GM19239 (cell line): ENCODE measurements at places on chromosomes 11 and 22.

GRCh38 chr11:107962181-107962580 lies 33.9 kb downstream of the RAB39A start:
- DNase-seq, result no peak

GRCh38 chr11:45470794-45471167 lies 184.6 kb upstream of the SYT13 start:
- no peak for DNase-seq

- DNase-seq, result no peak
Observed at GRCh38 chr22:38017272-38017920, 33.0 kb upstream of the SOX10 start.

DNA sequence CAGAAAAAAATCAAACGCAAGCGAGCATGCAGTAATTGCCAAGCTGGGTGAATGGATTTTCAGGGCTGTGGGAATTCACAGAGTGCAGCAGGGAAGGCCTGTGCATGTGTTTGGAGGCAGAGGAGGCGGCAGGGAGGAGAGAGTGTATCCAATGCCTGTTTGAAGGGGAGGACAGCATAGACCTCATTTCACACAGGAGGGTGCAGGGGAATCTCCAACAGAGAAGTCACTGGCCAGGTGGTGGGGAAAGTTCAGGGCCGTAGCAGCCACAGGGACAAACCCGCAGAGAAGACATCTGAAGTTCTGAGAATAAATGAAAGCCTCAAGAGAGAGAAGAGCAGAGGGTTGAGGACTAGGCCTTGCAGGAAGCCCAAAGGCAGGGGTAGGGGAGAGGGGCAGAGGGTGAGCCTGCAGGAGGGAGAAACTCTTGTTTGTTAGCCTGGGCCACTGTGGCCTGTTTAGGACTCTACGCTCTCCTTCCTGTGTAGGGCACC lies 19.2 kb upstream of the KDM2A start:
- DNase-seq, result no peak

DNA sequence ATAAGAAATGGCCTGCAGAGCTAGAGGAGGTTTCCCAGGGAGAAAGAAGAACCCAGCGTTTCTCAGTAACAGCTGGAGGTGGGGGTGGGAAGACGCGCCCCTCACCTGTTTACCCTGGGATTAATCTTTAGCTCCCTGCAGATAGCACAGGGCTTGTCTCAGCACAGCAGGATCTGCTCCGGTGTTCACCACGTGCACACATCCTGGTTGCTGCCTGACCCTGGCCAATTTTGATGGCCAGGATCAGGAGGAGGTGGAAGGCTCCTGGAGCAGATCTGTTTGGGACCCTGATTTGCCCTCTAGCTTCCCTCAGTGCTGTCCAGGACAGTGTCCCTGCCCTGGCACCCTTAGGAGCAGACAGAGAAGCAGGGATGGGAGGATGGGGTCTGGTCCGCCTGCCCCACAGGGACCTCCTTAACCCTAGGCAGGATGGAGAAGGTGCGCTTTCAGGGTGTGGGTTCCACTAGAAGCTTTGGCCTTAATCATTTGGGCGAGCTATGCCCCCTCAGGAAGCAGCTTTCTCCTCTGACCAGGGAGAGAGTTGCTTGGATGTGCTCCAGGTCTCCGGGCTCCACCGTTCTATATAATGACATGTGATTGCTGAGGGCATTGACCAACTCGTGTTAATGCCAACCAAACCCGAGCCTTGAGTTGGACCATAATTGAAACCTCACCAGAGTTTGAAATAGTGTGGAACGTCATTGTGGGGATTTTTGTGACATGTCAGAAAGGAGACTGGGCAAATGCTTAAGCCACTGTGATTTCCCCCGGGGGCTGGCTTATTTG lies 19.3 kb downstream of the UPB1 start:
- DNase-seq, result no peak

GRCh38 chr22:20591660-20592310 lies 84.4 kb downstream of the MED15 start:
- no peak for DNase-seq

DNA sequence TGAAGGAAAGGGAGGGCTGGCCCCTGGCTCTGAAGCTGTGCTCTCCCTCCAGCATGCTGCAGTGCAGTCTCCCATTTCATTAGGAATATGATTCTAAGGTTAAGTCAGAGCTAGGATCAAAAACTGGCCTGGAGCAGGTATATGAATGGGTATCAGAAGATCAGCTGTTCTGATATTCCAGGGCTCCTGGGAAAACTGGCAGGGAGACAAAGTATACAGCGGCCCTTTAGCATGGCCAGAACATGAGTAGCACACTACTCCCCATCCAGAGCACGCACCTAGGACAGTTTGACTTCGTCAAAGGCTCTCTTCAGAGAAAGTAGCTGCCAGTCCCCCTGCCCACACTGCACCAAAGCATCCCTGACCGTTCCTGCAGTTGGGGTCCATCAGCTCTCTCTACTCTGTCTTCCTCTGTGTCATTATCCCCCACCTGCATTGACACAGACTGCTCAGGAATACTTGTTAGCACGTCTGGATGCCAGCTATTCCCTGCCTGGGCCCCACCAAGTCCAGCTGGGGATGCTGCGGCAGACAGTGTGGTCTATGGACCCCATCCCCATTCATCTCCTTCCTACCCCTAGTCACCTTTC lies 4.0 kb upstream of the FCHSD2 start:
- no peak for DNase-seq
